AG04449 (cell line): ENCODE measurements at places on chromosomes 7 and 10.

DNA sequence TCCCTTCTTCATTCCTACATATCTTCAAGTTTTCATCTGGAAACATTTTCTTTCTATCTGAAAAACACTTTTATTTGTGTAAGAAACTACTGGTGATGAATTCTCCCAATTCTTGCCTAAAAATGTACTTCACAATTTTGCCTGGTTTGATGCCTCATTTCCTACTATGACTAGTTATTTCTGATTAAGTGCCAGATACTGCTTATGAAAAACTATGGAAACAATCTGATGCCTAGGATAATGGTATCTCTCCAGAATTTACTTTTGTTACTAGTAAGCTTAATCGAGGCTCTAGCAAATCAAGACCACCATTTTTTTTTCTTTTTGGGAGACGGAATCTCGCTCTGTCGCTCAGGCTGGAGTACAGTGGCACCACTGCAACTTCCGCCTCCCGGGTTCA lies 31.3 kb downstream of the CACUL1 start:
- peak; percentile 29 for DNase-seq

- DNase-seq: no peak
These were observed 115.8 kb downstream of the HTR7 start for GRCh38 chr10:90741926-90742565.

DNA sequence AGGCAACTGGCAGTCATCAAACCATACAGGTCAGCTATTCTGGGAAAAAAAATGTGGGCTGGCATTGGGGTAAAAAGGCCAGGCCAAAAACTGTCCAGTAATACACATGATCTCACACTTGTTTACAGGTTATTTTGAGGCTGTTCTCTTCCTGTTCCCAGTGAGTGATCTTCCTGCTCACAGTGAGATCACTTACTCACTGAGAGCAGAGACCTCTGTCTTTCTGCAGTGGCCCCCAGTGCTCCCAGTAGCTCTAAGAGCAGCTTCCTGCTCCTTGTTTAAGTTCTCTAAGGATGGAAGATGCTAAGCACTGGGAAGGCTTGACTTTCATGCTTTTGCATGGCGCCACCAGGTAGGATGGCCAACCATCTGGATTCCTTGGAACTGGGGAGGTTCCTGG lies 93.5 kb upstream of the KIAA1217 start:
- no peak for DNase-seq

- no peak for DNase-seq
These were observed 128.5 kb upstream of the NRP1 start for GRCh38 chr10:33463011-33463410.

GRCh38 chr10:21208666-21209316 lies 311.7 kb upstream of the NEBL start:
- no peak for DNase-seq

DNA sequence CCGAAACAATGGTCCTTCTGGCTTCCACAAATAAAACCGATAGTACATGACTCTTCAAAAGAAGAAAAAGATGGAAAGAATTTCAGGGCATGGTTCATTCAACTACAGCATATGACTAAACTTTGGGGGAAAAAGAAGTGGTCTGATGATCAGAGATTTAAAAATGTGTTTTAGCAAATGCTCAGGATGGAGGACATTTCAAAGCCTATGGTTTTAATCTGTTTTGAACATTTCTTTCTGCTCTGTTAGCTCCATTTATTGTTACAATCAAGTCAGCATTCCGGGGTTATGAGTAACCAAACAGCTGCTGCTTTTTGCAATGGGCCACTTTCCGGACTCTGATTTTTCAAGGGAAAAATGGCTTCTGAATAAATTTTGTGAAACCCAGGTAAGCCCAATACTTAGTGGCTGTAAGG lies 142.4 kb downstream of the CUBN start:
- DNase-seq: no peak

DNA sequence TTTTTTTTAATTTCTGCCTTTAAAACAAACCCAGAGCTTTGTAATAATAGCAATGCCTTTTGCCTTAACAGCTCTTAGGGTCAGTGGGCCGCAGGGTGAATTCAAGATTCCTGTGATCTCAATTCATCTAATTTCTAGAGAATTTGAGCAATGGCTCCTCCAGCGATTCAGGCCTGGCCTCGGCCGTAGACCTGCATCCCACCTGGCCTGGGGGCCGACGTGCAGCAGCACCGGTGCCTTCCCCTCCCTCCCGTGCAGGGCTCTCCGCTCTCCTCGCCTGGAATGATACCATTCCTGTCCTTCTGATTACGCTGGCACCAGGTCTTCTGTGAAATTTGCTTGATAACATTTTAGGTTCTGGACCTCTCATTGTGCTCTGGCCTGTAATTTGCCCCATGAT lies 172.5 kb downstream of the ADARB2 start:
- no peak for DNase-seq

- DNase-seq: no peak
These were observed 726.4 kb downstream of the KCNMA1 start for GRCh38 chr10:76911184-76911583.

DNA sequence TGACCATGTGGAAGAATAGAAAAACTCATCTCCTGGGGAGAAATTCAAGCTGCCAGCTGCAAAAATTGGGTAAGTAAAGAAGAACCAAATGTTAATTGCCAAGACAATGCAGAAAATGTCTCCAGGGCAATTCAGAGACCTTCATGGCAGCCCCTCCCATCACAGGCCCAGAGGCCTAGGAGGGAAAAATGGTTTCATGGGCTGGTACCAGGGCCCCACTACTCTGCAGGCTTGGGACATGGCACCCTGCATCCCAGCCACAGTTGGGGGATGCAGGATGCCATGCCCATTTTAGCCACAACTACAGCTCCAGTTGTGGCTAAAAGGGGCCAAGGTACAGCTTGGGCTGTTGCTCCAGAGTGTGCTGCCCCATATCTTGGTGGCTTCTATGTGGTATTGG lies 20.9 kb upstream of the MKLN1 start:
- DNase-seq: no peak

DNA sequence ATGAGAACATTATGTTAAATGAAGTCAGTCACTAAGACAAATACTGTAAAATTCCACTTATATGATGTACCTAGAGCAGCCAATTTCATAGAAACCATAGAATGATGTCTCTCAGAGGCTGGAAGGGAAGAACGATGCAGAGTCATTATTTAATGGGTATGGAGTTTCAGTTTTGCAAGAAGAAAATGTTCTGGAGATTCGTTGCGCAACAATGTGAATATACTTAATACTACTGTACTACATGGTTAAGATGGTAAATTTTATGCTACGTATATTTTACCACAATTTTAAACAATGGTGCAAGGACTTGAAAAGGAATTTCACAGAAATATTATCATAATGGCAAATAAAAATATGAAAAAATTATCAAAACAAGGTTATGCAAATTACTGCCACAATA lies 972.6 kb downstream of the KCNMA1 start:
- no peak for DNase-seq

DNA sequence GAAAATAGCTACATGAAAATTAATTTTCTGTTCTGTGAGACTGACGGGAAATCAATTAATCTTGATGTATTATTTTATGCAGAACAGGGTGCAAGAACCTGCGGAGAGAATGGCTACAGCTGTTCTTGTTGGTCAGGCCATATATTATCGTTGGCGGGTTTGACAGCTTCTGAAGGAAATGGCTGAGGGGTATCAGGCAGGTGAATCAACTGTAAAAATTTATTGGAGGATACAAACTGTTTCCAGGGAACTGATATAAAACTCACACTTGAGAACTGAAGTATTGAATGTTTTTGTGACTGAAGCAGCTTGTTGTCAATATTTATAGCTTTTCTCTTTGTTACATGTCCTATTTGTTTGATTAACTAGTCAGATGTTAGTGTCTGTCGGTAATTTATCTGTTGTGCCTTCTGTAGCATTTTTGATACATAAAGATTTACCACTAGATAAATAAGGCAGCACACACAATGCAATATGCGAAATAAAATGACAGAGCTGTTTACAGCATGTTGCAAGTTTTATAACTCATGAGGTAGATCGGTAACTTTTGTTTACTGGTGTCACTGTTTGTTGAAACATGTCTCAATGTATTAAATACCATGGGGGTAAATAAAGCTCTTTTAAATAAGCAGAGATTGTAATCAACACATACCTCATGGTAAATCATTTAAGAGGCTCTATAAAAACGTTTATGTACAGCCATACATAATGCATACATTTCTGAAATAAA lies 308.2 kb downstream of the LRMDA start:
- DNase-seq: no peak
